Stimulated activated CD4-positive, alpha-beta T cell treated with anti-CD3 and anti-CD28 coated beads, Interleukin-12 subunit alpha, Interleukin-12 subunit beta, amount 100 ng/mL, for 4 hours (primary cell): ENCODE measurements at places on chromosomes 12 and 14.

DNA sequence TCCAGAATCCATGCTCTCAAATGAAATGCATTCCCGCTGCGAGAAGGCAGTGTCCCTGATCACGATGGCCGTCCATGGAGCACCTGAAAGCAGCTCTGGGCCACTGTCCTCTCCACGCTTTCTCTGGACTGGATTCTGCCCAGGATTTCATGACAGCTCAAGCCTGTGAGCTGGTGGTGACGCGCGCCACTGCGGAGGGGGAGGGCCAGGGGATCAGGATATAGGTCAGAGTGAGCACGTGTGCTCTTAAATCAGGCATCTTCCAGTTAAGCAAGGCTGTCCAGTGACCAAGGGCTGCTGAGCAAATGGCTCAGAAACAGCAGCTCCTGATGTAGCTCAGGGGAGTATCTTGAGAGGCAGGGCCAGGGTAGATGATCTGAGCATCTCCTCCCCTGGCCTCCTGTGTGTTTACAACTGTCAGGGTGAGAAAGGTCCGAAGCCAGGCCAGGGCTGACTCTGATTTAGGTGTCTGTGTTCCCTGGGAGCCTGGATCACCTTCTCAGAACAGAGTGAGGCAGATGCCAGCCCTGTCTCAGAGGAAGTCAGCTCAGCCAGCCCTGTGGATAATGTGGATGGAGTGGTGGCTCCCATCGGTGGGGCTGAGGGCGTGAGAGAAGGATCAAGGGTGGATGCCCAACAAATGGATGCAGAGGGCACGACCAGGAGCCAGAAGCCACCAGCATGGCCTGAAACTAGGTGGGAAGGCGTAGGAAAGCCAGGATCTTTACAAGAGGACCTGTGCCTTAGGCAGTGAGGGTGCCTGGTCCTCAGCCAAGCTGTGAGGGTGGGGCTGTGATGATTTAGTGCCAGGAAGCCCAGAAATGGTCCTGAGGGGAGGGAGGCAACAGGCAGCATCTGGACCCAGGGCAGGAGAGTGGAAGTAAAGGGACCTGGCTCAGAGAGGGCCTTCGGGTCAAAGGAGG, 55.3 kb downstream of the ELK3 start:
- DNase-seq: no peak

DNA sequence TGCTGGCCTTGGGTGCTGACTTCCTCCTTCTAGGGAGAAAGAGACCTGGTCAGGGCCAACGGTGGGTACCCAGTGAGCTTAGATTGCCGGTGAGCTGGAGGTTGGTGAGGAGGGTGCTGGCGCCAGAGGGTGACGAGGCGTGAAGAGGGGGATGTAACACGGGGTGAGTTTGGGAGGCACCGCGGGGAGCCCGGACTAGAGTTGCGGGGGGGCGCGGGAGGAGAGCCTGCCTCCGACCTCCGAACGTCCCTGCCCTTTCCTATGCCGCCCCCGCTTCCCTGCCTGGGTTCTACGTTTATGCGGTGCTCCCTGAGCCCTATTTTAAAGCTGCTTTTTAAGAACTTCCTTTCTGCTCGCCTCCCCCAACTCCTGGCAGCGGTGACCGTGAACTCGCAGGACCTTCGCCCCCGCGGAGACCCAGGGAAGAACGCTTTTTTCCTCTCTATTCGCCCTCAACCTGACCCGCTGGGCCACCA, 18.6 kb downstream of the OR6S1 start:
- DNase-seq: no peak

DNA sequence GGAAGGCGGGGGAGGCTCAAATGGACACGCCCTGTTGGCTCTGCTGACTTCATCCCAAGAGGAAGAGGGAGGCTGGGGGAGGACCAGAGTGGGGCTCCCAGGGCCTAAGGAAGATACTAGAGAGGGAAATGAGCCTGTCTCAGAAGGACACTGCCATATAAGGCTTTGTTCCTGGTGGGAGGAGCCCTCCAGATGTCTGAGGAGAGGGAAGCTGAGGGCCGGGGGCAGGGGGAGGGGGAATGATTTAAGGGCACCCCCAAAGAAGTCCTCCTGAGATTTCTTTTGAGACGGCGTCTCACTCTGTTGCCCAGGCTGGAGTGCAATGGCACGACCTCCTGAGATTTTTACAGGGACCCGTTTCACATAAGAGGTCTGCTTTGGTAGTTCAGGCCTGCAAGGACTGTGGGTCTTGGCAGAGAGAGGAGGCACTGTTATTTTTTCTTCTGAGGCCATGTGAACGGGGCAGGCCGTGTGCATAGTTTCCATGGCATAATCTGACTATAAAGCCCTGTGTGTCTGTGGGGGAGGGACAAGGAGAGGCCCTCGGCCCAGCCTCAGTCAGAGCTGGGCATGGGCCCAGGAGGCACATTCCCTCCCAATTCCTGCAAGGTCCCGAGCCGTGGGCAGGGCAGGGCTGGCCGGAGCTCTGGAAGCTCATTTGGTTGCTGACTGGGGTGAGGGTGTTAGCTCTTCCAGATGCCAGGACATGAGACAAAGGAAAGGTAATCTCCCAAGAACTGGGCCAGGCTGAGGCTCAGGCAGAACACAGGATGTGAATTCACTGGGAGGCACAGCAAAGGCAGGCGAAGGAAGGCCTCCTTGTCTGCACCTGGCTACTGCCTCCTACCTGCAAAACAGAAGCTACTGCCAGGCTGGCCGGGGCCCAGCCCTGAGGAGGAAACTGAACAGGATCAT, 22.2 kb upstream of the PLEKHG3 start:
- DNase-seq: no peak

DNA sequence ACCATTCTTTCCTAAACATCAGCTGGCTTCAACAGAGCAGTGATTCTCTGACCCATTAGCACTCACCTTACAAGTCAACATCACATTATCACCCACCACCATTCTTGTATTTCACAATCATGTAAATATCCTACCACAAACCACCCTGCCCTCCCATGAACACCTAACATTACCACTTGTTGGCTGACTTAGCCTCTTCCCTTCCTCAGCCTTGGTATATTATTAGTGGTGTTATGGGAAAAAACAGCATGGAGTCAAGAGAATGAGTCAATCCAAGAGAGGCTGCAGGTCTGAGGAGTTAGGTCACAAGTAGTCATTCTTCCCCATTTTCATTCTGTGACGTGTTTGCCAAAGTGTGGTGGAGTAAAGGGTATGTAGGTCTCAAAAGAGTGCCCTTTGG, 22.3 kb upstream of the MGP start:
- DNase-seq: no peak

- DNase-seq: no peak
Measured at GRCh38 chr14:37143475-37143874, 28.9 kb downstream of the SLC25A21 start.

DNA sequence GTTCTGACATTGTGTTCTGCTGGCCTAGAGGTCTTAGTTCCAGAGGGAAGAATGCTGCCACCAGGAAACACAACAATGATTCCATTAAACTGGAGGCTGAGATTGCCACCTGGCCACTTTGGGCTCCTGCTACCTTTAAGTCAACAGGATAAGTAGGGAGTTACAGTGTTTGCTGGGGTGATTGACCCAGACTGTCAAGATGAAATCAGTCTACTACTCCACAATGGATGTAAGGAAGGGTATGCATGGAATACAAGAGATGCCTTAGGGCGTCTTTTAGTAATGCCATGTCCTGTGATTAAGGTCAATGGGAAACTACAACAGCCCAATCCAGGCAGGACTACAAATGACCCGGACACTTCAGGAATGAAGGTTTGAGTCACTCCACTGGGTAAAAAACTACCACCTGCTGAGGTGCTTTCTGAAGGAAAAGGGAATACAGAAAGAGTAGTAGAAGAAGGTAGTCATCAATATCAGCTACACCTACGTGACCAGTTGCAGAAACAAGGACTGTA, 852.6 kb downstream of the LRFN5 start:
- no peak for DNase-seq

DNA sequence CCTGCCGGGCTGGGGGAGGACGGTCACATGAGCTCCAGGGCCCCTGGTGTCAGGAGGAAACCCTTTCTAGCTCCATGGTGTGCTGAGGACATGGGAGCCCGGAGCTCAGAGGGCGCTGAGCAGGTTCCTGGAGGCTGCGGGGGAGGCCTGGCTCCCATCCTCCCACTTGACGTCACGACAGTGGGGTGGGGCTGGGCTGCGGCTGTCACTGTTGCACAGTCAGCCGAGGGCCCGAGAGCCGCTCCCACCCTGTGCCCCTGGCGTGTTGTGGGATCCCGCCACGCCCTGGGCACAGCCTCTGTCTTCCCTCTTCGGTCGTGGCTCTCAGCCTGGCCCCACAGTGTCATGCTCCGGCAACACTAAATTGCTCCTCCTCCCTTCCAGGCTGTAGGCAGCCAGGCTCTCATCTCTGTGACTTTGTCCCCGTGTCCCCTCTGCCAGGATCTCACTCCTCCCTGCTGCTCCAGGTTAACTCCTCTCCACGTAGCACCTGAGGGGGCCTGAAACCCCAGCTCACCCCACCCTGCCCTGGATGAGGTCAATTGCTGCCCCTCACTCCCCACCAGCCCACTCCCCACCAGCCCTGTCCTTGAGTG, 33.0 kb downstream of the BEGAIN start:
- DNase-seq: no peak

DNA sequence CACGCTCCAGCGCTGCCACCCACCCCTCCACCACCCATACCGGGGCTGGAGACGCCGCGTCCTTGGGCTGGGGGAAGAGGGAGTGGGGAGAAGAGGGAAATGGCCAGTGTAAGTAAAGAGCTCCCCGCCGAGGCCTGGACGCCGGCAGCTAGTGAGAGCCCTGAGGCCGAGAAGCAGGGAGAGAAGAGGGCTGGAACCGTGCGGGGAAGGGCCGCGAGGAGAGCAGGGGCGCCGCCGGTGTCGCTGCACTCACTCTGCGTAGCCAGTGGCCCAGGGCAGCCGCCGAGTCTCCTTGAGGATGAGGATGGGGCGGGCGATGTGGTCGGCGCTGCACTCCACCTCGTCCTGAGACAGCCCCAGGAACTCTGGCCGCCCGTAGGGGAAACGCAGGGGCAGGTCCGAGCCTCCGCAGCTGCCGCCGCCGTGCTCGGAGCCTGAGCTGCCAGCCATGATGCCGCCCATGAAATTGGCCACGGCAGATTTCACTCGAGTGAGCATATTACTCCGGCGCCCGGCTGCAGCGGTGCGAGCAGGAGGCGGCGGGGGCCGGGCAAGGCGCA, 631 bp downstream of the PPM1H start:
- no peak for DNase-seq

DNA sequence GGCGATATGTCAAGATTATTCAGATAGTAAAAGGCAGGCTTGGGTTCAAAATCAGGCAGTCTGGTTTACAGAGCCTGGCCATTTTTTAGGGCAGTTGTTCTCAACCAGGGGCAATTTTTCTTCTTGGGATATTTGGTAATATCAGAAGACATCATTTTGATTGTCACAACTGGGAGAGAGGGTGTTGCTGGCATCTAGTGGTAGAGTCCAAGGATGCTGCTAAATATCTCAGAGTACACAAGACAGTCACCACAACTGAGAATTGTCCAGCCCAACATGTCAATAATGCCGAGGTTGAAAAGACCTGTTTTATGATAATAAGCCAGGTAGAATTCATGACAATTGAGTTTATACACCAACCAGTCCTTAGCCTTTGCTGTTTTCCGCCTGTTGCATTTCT, 733.9 kb downstream of the NRXN3 start:
- no peak for DNase-seq

DNA sequence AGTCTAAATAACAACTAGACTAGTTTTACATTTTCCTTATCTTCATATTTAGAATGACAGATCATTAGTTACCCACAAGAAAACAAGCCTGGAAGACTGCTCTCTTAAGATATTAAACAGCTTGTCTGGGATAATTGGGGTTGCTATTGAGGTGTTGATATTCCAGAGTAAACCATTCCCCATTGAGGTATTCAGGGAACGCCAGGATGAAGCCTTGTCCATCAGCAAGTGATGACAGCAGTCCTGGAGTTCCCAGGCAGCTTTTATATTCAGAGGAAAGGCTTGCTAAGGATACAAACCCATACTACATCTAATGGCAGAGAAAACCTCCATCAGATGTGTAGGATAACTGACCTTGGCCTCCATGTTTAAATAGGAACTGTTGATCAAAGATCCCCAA, 168.4 kb downstream of the MSRB3 start:
- no peak for DNase-seq

DNA sequence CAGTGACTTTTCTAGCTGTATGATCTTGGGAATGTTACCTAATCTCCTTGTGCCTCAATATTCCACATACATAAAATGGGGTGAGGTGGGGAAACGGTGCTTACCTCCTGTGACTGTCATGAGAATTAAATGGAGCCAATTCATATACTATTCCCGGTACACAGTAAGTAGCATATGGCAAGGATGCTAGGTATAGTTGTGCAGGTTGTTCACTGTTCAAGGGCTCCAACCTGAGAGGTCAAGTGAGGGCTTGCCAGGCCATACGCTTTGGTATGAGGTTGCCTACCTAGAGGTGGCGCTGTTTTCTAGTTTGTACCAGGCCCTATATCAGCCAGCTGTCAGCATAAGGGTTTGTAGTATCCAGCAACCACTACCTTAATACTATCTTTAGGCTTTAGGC, 3.6 kb upstream of the BATF start:
- no peak for DNase-seq

GRCh38 chr14:77271113-77271710, at the start of gene NGB:
Gene NGB, minus strand, starts transcription at chr14:77271206. Its CDS starts 269 bp downstream, at chr14:77270937.
- DNase-seq: no peak

DNA sequence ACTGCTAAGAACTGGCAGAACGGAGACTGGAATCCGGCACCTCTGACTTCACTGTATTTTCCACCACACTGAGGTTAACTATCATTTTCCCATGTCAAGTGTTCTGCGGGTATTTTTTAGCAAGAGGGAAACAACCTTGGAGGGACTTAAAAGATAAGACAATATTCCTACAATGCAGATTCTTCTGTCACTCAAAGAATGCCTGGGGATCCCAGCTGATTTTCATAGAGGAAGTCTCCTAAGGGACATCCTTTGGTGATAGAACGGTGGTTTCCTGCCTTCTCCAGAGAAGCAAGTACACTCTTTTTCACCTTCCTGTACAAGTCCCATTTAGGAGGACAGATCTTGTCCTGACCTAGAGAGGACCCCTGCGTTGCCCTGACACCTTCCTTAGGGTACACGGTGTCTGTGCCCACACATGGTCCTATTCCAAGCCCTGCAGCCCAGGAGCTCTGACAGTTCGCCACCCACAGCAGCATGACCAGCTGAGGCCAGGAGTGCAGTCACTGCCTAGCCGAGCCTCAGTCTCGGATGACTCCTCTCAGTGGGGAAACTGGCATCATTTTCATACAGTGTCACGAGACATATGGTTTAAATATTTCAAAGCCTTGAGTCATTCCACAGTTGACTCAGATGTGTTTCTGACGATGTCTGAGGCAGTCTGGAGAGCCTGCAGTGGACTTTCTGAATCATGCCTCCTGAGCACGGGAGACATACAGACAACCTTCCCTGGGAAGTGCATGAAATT, 181.3 kb upstream of the FKBP4 start:
- DNase-seq: no peak
